Uterus (tissue), 4 donors: ENCODE measurements at places on chromosomes 7 and 10.

DNA sequence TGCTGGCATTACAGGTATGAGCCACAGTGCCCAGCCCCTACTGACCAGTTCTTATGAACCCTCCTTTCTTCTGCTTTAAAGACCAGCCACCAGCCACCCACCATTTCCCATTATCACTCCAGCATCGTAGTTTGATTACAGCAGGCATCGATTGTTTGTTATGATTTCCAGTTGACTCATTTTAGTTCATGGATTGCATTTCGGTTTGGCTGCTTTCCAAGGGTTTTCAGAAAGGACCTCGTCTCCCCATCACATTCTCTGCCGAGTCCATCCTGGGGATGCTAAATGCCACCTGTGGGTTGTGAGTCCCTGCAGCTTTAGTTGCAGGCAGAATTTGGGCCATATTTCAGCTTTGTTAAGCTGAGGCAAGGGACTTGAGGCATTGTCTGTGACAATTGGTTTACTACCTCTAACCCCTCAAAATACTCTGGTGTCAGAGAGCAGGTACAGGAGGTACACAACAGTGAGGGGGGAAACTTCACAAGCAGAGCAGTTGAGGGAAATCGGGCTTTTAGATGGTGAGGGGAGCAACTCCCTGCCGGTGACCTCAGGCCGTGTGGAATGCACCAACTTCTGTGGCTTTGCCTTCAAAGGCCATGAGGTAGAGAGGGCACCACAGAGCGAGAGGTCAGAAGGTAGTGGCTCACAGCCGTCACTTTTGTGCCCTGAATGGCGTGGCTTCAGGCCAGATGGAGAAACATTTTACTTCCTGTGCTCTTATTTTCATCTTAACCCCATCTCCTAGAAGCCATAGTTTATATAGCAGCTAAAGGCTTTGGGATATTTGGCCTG is 203.8 kb downstream of the CCDC3 start:
- DNase-seq: no peak

GRCh38 chr10:49652421-49653272 is 26.8 kb upstream of the C10orf53 start:
- DNase-seq: no peak

DNA sequence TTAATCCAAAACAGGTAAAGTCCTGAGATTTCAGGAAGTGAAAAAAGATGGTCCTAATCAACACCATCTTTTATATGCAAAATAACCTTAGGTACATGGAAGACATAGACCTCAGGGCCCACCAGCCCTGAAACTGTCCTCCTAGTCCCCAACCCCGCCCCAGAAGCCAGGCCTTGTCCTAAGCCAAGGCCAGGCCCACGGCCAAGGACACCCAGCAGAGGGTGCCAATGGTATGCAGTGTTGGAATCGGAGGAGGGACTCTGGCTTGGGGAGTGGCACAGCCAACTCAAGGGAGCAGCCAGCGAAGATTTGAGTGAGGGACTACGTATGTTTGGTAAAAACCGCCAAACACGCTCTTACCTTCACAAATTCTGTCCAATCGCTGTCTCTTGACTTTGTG is 96.7 kb downstream of the ZRANB1 start:
- no peak for DNase-seq

DNA sequence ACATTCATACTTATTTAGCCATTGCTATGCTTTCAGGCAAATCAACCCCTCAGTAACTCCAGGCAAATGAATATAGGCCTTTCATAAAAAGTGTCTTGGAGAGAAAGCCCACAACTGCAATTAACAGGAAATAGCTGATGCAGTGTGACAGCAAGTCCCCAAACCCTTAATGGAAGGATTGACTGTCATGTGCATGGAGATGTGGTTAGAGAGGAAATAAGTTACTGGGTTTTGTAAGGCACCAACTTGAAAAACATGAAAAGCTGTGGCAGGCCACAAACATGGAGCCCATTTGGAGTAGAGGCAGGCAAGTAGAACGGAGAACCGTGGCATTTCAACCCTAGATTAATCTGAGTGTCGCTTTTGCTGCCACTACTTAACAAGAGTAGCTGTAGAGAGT is 549.4 kb upstream of the C7orf33 start:
- no peak for DNase-seq

- no peak for DNase-seq
Observed at GRCh38 chr10:8105932-8106331, 51.4 kb downstream of the GATA3 start.

DNA sequence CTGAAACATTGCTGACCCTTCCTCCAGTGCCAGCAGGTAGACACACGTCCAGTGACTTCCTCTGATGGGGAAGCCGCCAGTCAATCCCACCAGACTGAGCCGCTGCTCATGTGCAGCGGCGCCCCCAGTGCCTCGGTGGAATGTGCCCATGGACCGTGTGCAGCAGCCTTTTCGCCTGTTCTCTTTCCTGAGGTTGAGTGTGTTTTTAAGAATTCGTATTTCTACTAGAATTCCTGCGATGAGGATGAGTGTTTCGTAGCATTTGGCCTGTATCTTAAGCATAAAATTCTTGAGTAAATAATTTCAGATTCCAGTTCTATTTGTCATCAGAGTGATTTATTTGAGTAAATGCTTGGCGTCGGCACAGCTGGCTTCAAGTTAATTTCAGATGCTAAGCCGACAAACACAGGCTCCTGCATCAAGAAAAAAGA is 35.4 kb downstream of the BNIP3 start:
- no peak for DNase-seq

DNA sequence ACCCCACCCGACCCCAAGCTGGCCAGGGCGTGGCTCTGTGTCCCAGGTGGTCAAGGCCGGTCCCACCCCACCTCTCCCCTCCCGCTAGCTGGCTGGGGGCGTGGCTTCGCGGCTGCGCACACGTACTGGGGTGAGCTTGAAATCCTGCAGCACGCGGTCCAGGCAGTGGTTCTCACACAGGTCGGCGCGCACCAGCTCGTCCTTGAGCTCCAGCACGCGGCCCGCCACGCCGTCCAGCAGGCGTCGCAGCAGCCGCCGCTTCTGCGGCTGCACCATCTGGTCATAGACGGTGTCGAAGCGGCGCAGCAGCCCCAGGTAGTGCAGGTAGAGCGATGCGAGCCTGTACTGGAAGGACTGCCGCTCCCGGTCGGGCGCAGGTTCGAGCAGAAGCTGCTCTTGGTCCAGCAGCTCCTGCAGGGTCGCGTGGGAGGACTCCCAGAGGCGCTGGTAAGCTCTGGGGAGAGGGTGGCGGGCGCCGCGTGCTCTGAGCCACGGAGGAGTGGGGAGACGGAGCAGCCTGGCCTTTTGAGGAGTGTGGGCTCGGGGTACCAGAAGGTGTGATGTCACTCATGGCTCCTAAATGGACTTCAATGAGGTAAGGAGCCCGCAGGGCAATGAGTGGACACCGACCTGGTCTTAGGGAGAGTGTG is 5.8 kb downstream of the H2BK1 start:
- DNase-seq: no peak

- no peak for DNase-seq
Observed at GRCh38 chr7:1076184-1077072, 11.5 kb upstream of the GPER1 start.
